Activated naive CD8-positive, alpha-beta T cell treated with anti-CD3 and anti-CD28 coated beads, Interleukin-2, amount 10 ng/mL, durations not matched to agents 7 days and 5 days (primary cell): ENCODE measurements at places on chromosomes 7 and 10. TPM values are rescaled to one million over a fixed set of nuclear protein-coding genes. Genes with fewer than 3 reads are reported as not detected.

DNA sequence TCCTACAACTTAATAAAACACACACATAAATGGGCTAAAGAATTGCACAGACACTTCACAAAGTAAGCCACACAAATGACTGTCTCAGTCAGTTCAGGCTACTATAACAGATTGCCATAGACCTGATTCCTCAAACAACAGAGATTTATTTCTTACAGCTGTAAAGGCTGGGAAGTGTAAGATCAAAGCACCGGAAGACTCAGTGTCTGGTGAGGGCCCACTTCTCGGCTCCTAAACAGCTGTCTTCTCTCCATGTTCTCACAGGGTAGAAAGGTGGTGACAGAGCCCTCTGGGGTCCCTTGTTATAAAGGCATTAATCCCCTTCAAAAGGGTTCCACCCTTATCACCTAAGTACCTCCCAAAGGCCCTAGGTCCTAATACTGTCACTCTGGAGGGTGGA, 18.3 kb downstream of the STK32C start:
- no peak for DNase-seq

GRCh38 chr7:141754939-141755338, 9.0 kb upstream of the TAS2R3 start:
- no peak for DNase-seq

CTAGE8 gene
- total RNA-seq = 1.1 TPM

HOXA6 gene
- not detected for total RNA-seq

- DNase-seq = no peak
Measured at GRCh38 chr7:130560972-130561371, 69.1 kb downstream of the MEST start.

- no peak for DNase-seq
Measured at GRCh38 chr7:83427884-83428283, 221.1 kb downstream of the SEMA3E start.

SUGCT gene
- total RNA-seq = 0.57 TPM

DNA sequence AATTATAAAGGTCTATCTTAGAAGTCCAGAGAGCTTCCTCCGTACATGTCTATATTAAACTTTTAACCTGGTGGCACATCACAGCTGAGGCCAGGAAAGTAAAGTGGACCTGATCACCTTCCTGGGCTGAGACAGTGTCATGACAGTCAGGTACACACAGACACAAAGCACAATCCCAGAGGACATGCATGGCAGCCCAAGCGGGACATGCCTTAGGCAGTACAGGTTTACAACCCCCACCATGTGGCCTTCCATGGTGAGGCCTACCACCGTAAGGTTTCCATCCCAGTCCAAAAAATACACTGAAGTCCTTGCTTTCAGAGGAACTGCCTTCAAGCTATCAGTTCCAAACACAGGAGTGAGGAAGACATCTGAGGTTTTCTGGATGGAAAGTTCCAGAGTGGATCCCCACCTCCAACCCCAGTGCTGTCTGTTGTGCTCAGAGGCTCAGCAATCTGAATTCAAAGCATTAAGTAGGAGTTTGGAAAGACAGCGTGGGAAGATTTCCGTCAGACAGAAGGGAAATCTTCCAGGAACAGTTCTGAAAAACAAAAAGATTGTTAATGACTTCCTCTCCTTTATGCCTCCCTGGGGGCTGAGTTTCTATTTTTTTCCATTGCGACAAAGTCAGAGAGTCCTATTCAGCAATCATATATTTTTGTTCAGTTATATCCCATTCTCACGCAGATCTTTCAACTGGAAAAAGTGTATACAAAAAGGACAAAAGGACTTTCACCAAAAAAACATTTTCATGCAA, 20.1 kb downstream of the IFIT3 start:
- no peak for DNase-seq

DNA sequence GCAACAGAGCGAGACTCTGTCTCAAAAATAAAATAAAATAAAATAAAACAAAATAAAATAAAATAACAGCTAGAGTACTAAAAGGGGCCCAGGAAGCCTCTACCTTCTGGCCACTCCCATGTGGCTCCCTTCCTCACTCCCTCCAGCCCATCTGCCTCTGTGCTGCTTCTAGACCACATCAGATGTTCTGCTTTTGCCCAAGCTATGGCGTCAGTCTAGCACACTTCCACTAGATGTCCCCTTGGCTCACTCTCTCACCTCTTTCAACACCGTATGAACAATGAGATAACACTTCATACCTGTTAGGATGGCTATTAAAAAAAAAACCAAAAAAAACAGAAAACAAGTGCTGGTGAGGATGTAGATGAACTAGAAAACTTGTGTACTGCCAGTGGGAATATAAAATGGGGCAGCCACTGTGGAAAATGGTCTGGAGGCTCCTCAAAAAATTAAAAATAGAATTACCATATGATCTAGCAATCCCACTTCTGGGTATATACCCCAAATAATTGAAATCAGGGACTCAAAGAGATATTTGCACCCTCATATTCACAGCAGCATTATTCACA, 132.3 kb downstream of the ARHGAP22 start:
- no peak for DNase-seq

- no peak for DNase-seq
Measured at GRCh38 chr10:99285881-99286280, 43.3 kb upstream of the CNNM1 start.

GRCh38 chr7:92949748-92950147, 113.4 kb upstream of the CDK6 start:
- DNase-seq = no peak

GRCh38 chr7:18927134-18927533, 190.3 kb downstream of the TWIST1 start:
- no peak for DNase-seq

DNA sequence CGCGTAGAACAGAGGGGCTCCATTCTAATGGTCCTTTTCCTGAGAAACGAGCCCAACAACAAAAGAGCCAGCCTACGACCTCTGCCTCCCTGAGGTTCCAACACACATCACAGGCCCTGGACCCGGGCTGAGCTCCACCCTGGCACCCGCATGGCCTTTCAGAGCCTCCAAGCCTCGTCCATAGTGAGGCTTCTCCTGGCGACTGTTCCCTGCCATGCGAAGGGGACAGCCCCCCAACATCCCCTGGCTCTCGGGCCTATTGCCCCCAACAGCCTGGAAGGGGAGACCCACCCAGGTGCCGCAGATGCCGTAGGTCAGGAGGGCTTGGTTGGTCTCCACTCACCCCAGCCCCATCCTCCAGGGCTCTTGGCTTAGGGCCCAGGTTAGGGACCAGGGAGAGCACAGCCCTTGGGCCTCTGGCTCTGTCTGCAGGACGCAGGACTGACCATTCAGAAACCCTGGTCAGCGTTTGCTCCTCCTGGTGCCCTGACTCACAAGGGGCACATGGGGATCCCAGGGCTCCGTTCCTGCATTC, 91.5 kb downstream of the TCERG1L start:
- no peak for DNase-seq

NAPEPLD gene
- total RNA-seq = 9.8 TPM

GRCh38 chr7:96026611-96027010, 254.3 kb downstream of the DYNC1I1 start:
- no peak for DNase-seq
